ENCODE measurements at places on chromosomes 1 and 21.

GRCh38 chr1:80498673-80499072, 1302.1 kb upstream of the ADGRL2 start:
- no peak for DNase-seq

GRCh38 chr1:193070386-193070753, 11.0 kb downstream of the RO60 start:
- DNase-seq, result no peak

DNA sequence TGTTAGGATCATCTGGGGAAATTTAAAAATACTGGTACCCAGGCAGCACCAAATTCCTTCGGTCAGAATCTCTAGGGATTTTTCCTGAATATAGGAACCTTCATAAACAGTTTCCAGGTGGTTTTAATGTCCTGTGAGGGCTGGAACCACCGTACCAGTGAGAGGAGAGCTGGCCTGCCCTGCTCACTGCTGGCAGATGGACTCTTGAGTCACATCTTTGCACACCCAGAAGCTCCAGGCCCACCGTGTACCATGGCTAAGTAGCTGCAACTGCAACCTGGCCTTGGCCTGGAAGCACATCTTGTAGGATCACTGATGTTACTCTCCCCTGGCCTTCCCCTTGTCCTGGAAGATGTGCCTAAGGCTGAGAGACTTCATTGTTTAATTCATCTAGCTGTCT, 181.5 kb downstream of the DISC1 start:
- DNase-seq, result no peak

- peak; percentile 13 for DNase-seq
Measured at GRCh38 chr1:214658785-214659184, 55.8 kb downstream of the CENPF start.

GRCh38 chr1:94819945-94820746, at the start of gene SLC44A3:
SLC44A3 (plus strand) TSS chr1:94820357; CDS start chr1:94820452, 95 bp downstream.
- DNase-seq, result peak; percentile 74

DNA sequence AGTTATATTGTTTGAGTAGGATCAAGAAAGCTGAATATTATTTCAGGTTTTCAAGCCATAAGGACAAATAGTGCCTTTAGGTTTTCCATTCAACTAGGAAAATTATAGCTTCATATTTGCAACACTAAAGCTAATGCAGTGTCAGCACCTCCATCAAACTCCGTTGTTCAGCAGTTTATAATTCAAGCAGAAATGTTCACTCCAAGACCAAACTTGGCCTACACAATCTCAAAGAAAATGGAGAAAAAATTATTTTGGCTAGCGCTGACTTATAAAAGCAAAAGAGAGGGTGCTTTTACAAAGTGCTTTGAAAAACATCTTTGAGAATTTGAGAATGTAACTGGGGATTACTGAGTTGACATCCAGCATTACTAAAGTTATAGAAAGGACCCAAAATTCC, 1.4 kb downstream of the SPAG17 start:
- no peak for DNase-seq

DNA sequence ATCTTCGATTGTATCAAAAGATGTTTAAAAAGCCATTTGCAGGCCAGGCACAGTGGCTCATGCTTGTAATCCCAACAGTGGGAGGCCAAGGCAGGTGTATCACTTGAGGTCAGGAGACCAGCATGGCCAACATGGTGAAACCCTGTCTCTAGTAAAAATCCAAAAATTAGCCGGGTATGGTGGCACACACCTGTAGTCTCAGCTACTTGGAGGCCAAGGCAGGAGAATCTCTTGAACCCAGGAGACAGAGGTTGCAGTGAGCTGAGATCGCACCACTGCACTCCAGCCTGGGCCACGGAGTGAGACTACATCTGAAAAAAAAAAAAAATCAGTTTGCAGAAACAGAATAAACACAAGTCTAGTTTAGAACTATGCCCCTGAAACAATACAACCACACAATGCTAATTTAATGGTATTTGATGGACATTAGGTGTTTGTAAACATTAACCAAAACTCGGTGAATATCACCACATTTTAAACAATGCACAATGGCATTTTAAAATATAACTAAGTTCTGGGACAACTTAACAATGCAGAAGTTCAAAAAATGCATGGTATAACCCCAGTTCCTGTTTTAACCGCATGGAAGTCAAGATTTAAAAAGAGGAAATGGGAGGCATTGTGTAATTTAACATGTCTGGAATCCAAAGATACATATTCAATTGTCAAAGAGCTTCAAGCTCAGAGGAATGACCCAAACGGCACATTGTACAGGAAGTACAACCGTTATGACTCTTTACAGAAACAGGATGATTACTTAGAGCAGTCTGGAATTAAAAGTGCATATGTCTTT, 7.1 kb upstream of the PTTG1IP start:
- DNase-seq, result no peak

GRCh38 chr1:61842863-61843514, 100.7 kb downstream of the PATJ start:
- DNase-seq, result no peak

- DNase-seq, result no peak
Measured at GRCh38 chr1:206905295-206906164, 8.3 kb downstream of the IL24 start.

- DNase-seq, result no peak
Measured at GRCh38 chr1:62198781-62199125, 4.1 kb downstream of the L1TD1 start.

DNA sequence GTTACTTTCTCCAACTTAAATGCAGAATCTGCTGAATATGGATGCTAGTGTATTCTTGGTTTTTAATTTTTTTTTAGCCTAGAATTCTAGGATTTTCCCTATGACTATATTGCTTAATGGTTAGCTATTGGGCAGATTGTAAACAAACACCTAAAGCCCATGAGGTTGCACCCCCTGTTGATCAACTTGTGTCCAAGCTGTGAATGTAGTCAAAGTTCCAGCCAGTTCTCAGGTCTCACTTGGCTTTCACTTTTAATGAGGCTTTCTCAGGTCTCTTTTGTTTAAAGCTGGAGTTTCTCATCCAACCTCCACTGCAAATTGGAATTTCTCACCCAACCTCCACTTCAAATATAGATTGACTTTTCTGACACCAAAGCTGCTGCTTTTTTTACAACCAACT, 35.9 kb downstream of the FCER1A start:
- no peak for DNase-seq

Measured in right kidney (tissue), 9 donors.